Activated T-cell treated with anti-CD3 and anti-CD28 coated beads for 24 hours (primary cell): ENCODE measurements at places on chromosomes 12 and 14.

- no peak for DNase-seq
Measured at GRCh38 chr12:57612711-57613426, 1.6 kb downstream of the ARHGEF25 start.

- no peak for DNase-seq
Measured at GRCh38 chr12:234891-235415, 21.0 kb upstream of the SLC6A12 start.

DNA sequence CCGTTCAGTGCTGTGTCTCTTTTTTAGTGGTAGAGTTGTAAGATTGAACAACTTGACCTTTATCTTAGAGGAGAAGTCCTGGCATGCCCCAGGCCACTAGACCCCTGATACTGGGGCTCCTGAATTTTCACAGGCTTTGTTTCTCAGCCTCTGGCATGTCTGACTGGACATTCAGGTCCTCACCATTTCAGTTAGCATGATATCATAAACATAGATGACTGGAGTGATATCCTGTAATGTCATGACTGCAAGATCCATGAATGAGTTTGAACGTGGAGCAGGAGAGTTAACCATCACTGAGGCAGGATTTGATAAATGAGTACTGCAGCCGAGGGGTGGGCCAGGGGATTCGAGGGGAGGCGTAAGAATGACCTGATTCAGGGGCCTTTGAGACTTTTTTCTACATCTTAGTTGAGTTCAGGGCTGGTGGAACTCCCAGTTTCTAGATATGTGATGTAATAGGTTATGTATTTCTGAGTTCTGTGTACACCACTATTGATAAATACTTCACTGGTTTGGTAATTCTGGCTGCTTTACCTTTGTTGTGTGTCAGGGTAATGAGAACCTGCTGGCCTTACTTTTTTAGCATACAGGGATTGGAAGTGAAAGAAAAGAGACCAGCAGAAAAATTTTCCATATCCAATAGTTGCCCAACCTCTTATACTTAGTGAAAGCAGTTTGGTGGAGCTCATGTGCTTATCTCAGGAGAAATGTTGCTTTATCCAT lies 217.0 kb downstream of the SYNE2 start:
- DNase-seq, result no peak

DNA sequence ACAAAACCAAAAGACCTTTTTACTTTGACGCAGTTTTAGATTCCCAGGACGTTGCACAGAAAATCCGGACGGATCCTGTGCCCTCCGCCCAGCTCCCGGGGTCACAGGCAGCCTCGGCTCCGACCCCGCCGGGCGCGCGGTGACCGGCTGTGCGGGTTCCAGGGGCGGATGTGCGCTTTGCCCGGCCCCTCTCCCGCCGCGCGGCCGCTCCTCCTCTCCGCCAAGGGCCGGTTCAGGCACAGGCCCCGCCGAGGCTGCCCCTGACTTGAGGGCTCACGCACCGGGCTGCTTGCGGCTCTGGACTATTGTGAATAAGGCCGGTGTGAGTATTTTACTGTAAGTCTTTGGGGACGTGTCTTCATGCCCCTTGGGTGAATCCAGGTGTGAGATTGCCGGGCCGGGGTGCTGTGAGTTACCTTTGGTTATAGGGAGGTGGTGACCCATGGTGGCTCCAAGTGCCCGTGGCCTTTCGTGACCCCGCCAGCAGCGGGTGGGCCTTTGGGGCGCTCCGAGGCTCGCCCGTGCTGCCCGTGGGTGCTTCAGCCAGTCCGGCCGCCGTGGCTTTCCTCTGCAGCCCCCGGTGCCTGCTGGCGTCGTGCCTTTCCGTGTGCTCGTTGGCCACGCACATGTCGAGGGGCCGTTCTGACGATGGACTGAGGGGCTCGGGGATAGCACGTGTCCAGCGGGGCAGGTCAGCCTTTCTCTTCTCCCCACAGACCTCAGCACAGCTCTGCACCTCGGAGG lies 45.9 kb downstream of the NOC4L start:
- DNase-seq, result no peak

- no peak for DNase-seq
Measured at GRCh38 chr12:22765421-22766130, 140.6 kb downstream of the ETNK1 start.

DNA sequence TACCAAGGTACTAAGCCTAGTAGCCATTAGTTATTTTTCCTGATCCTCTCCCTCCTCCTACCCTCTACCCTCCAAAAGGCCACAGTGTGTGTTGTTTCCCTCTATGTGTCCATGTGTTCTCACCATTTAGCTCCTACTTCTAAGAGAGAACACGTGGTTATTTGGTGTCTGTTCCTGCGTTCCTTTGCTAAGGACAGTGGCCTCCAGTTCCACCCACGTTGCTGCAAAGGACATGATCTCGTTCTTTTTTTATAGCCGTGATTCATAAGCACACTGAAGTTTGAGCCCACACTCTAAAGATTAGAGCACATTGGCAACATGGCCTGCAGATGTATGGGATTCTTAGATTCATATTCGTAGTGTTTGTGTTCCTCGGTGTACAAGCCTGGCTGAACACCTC lies 8.1 kb upstream of the STX2 start:
- no peak for DNase-seq

- no peak for DNase-seq
Measured at GRCh38 chr12:122937622-122938091, 28.6 kb downstream of the ABCB9 start.

DNA sequence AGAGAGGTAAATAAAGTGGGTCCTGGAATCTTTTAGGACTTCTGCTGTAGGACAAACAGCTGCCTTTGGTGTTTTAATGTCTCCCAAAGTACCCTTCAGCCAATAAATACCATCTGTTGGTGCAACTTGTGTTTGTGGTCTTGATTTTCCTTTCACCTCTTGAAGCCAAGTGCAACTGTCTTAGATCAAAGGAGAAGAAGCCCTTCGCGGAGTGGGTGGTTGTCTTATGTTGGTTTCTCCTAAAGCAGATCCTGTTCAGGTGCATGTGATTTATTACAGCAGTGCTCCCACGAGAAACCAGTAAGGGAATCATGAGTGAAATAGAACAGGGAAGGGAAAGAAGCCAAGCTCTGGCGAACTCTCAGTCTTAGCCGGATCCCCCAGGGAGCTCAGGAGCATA lies 27.7 kb downstream of the HRK start:
- DNase-seq, result no peak

DNA sequence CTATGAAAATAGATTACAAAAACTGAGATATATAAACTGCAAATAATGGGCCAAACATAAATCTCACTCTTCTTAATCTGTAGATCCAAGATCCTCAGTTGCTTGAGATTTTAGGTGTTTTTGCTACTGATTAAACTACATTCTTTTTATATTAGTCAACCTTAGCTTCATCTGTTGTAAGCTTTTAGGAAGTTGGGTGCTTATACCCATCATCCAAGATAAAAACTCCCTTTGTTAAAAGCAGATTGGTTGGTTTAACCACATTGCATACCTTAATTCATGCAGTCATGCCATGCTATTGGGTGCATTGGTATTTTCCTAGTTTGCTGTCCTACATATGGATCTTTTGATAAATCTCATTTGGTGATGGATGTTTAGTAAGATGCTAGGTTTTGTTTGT lies 46.2 kb upstream of the DIP2B start:
- no peak for DNase-seq

GRCh38 chr14:91031666-91032065 lies 28.8 kb downstream of the RPS6KA5 start:
- DNase-seq, result no peak

DNA sequence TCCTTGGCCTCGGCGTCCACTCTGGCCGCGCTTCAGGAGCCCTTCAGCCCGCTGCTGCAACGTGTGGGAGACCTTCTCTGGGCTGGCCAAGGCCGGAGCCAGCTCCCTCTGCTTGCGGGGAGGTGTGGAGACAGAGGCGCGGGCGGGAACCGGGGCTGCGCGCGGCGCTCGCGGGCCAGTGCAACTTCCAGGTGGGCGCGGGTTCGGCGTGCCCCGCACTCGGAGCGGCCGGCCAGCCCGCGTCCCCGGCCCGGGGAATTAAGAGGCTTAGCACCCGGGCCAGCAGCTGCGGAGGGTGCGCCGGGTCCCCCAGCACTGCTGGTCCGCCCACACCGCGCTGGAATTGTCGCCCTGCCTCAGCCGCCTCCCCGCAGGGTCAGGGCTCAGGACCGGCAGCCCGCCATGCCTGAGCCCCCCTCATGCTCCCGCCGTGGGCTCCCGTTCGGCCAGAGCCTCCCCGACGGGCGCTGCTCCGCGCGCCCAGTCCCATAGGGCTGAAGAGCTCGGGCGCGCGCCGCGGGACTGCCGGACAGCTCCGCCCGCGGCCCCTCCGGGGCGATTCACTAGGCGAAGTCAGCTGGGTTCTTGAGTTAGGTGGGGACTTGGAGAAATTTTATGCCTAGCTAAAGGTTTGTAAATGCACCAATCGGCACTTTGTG lies 673.9 kb downstream of the SLC16A7 start:
- no peak for DNase-seq

DNA sequence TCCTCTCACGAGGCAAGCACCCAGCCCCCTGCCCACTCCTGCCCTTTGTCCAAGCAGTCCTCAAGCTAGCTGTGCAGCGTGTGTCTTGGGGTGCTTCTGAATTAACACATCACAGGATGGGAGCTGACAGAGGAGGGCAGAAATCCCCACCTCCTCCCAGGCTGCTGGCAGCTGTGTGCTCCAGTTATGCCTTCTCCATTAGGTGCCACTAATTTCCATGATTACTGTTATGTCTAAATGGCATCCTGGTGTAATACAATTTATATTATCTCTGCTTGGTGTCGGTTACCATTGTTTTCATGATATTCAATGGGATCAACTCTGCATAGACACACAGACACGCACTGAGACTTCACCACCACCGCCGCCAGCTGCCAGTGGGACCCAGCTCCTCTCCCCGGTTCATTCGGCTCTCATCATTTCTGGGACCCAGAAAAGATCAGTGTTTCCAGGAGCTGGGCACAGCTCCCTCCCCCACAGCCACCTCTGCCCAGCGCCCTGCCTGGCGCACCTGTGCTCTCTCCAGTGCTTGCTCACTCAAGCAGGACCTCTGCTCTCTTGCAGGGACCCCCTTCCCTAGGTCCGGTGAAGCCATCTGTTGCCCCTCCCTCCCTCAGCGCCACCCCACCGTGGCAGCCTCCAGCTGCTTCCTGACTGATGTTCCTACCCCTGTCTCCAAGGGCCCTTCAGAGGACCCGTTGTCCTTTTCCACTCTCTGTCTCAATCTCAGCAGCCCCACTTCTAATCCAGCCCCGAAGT lies 167.5 kb upstream of the FKBP4 start:
- DNase-seq, result no peak

- peak; percentile 50 for DNase-seq
Measured at GRCh38 chr14:93970965-93971634, 5.3 kb downstream of the ASB2 start.

- DNase-seq, result no peak
Measured at GRCh38 chr14:76396714-76397187, 20.8 kb downstream of the ESRRB start.

GRCh38 chr14:100543471-100544455 lies 43.5 kb downstream of the BEGAIN start:
- no peak for DNase-seq

DNA sequence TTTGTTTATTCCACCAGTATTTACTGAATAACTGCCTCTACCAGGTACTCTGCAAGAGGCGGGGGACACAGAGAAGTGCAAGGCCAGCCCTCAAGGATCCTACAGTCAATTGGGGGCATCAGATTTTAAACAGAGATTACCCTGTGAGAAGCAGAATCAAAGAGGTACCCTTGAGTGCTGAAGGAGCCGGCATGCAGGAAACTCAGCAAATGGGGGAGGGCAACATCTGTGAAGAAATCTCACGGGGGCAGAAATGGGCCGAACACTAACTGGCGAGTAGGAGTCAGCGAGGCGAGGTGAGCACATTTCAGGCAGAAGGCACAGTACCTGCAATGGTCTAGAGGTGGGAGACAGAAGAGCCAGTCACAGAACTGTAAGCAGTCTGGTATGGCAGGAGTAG lies 9.0 kb downstream of the GALNT6 start:
- DNase-seq, result no peak

- no peak for DNase-seq
Measured at GRCh38 chr12:20508962-20509361, 140.6 kb downstream of the PDE3A start.

- no peak for DNase-seq
Measured at GRCh38 chr12:103421402-103421801, 74.4 kb downstream of the C12orf42 start.

GRCh38 chr12:57765003-57765697 lies 1.7 kb downstream of the CYP27B1 start:
- no peak for DNase-seq

DNA sequence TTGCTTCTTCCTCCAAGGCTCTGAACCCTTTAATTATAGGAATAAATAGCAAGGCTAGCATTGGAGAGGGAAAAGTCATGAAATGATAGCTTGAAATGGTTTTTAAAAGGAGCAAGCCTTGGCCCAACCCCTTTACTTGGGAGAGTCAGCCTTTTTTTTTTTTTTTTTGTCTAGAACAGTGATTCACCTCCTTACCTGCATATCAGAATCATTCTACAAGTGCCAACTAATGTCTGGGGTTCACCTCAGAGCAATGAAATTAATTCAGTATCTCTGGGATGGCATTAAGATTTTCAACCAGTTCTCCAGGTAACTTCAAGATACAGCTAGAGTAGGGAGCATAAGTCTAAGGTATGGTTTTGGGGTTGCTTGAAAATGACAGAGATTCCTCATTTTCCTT lies 41.3 kb upstream of the TMTC2 start:
- DNase-seq, result no peak

- no peak for DNase-seq
Measured at GRCh38 chr12:47766502-47767215, 6.4 kb upstream of the SLC48A1 start.

GRCh38 chr14:21528381-21529348 lies 2.5 kb upstream of the SALL2 start:
- no peak for DNase-seq

- DNase-seq, result no peak
Measured at GRCh38 chr14:52338051-52338681, 24.1 kb downstream of the PTGER2 start.

DNA sequence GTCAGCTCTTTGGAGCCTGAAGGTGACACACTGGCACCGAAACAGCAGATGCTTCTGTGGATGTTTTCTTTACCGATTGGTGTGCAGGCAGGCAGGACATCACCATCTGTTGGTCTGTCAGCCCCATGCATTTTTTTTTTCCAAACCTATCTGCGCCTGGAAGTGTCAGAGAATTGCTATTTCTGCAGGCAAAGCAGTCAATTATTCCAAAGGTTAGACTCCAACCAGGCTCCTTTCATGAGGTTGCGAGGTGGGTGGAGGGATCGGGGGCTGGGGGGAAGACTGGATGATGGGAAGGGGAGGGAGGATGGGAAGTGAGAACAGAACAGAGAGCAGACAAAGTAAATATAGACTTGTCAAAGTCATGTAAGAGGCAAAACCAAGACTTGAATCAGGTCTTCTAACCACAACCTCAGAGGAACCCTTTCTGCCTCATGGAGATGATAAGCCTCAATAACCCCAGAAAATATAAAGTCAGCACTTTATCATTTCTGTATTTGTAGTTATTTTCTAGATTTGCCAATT lies 117.7 kb downstream of the OTOGL start:
- no peak for DNase-seq
